ENCODE measurements at places on chromosomes 16 and 17. TPM values are rescaled to one million over a fixed set of nuclear protein-coding genes. Genes with fewer than 3 reads are reported as not detected.

Gene HSD3B7
- 7.5 TPM for total RNA-seq

Gene FLOT2
- 104 TPM for total RNA-seq

DNA sequence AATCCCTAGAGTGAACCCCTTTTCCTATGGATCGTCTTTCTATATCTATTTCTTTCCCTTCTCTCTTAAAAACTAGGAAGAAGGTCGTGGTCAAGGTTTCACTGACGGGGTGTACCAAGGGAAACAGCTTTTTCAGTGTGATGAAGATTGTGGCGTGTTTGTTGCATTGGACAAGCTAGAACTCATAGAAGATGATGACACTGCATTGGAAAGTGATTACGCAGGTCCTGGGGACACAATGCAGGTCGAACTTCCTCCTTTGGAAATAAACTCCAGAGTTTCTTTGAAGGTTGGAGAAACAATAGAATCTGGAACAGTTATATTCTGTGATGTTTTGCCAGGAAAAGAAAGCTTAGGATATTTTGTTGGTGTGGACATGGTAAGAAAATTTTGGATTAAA, 9.6 kb downstream of the CYLD start:
- no peak for DNase-seq

DNA sequence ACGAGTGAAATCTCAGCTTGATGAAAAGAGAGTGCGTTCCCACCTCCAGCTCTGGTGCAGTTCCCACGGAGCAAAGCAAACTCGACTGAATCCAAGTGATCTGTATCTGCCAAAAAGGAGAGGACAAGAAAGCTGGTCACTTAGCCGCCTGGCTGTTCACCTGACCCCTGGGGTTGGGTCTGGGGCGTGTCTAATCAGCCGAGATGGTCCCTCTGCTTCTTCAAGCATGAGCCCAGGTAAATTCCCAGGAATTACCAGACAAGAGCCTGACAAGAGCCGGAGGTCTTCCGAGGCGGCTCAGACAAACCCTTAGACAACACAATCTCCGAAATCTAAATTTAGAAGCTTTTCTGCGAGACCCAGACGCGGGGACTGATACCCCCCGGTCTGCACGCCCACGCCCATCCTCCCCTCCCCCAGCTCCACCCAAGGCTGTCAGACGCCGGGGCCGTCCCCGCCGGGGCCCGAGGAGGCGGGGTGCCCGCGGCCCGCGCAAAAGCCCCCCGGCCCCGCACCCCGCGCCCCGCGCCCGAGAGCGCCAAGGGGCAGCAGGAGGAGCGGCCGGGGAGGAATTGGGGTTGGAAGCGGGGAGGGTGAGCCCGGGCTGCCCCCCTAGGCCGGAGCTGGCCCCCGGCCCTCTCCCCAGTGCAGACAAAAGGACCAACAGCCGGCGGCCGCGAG, 674 bp downstream of the ZNF821 start:
- DNase-seq: peak; percentile 88

DNA sequence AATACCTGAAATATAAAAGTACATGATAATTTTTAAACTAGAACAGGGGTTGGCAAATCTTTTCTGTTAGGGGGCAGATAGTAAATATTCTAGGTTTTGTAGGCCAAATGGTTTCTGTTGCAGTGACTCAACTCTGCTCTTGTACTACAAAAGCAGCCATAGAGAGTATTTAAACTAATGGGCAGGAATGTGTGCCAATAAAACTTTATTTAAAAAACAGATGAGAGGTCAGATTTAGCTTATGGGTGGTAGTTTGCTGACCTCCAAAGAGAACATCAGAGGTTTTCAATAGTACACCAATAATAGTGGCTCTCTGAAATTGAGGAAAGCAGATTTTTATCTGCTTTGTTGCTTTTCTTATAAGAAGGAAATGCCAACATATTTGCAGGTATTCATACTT, 15.2 kb upstream of the FAM20A start:
- DNase-seq: no peak

DNA sequence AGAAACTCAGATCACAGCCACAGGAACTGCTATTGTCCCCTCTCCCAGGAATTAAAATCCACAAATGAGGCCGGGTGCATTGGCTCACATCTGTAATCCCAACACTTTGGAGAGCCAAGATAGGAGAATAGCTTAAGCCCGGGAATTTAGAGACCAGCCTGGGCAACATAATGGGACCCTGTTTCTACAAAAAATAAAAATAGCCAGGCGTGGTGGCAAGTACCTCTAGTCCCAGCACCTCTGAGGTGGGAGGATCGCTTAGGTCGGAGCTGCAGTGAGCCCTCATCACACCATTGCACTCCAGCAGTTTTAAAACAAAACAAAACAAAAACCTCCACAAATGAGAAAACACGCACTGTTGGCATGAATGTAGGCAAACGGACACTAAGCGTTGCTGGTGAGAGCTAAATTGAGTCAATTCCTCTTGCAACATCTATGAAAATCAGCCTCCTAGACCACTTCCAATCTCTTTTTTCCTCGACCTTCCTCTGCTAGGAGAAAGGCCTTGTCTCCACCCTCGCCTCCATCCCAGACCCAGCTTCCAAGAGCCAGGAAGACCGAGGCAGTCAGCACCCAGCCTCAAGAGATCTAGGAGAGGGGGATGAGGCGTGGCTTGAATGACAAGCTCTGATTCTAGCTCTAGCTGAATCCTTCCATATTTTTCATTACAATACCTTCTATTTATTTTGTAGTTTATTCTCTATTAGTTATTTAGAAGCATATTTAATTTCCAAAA, 14.8 kb downstream of the TLE7 start:
- no peak for DNase-seq

GRCh38 chr17:78442648-78443218, 64.3 kb downstream of the PGS1 start:
- DNase-seq: no peak

Gene CLCN7
- total RNA-seq: 177 TPM

Gene OR4D1
- 0.11 TPM for total RNA-seq

- DNase-seq: no peak
Measured at GRCh38 chr17:73184136-73184993, 8.5 kb upstream of the COG1 start.

- DNase-seq: no peak
Measured at GRCh38 chr17:10754109-10754508, 24.3 kb upstream of the TMEM220 start.

Gene KCNG4
- total RNA-seq: not detected

DNA sequence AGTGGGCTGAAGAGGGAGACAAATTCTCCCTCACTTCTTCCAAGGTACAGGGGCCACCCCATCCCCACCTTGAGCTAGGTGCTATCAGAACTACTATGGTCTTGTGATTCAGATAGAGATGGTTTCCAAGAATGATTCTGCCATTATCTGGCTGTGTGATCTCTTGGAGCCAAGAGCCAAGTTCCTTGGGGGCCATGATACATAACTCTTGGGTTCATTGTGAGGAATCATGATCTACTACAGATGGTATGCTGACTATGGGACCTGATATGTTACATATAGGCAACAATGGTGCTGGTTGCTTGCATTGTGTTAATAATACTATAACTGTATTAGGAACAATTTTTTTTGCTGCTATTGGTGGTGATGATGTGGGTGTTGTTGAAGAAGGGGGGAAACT, 45.7 kb downstream of the DYNLRB2 start:
- DNase-seq: no peak

GRCh38 chr17:32941419-32942032, 13.6 kb downstream of the TMEM98 start:
- no peak for DNase-seq

DNA sequence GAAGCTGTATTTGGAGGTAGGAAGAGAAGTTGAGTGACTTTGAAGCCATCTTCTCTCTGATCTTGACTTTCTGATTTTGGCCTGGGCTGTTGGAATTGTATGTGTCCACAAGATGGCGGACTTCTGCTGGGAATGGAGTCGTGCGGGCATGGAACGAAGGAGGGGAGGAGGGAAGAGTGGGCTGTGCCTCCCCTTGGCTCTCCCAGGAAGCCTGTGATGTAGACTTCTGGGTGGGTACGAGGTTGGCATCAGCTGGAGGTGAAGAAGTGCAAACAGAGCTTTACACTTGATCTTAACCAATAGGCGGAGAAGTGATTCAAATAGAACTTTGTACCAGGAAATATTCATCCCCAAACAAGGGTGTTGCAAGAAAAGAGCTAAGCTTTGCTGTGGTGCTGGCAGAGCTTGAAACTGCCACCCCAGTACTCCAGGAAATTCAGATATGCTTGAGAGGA, 7.4 kb upstream of the TMEM220 start:
- no peak for DNase-seq

GRCh38 chr16:73093146-73094144, 45.5 kb upstream of the ZFHX3 start:
- DNase-seq: no peak

DNA sequence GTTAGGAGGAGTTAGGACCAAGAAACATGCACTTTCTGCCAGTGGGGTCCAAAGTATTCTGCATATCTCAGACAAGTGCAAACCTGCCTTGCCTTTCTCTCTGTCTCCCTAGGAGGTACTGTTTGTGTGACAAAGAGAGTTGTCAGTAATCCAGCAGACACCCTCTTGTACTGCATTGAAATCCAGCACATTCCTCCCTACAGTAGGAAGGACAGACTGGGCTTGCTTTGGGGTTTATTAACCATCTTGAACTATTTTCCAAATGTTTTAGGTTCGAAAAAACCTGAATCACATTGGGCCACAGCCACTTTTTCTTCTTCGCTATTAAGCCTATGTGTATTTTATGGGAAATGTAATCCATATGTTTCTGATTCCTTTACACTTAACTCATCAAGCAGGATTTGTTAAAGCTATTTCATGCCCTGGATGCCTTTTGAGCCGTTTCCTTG, 204.2 kb upstream of the KCNJ16 start:
- DNase-seq: no peak

Gene SOST
- not detected for total RNA-seq

- DNase-seq: no peak
Measured at GRCh38 chr16:17313793-17314547, 156.8 kb downstream of the XYLT1 start.

Gene MPV17L
- 1.3 TPM for total RNA-seq

- no peak for DNase-seq
Measured at GRCh38 chr17:69547947-69548346, 133.4 kb downstream of the MAP2K6 start.

DNA sequence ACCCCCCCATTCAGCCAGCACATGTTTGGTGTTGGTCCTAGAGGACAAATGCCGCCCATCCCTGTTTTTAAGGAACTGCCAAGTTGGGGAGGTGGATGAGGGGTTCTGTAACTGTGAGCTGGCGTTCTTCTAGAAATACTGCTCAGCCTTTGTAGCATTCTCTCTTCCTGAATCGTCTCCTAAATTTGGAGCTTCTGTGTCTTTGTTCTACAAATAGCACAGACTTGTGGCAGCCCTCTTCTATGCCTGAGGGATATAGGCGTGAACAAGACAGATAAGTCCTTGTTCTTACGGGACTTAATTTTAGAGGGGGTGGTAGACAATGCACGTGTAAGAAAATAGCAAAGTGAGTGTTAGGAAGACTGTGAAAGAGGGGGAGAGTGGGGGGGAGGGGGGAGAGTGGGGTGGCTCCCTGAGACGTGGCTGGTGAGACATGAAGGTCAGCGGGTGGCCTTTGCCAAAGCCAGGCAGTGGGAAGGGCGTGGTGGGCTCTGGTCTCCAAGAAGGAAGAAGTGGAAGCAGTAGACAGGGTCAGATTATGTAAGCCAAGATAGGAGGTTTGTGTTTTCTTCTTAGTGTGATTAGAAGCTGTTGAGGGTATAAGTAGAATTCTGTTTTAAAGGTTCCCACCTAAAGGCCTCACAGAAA, 9.9 kb downstream of the MFSD11 start:
- no peak for DNase-seq

DNA sequence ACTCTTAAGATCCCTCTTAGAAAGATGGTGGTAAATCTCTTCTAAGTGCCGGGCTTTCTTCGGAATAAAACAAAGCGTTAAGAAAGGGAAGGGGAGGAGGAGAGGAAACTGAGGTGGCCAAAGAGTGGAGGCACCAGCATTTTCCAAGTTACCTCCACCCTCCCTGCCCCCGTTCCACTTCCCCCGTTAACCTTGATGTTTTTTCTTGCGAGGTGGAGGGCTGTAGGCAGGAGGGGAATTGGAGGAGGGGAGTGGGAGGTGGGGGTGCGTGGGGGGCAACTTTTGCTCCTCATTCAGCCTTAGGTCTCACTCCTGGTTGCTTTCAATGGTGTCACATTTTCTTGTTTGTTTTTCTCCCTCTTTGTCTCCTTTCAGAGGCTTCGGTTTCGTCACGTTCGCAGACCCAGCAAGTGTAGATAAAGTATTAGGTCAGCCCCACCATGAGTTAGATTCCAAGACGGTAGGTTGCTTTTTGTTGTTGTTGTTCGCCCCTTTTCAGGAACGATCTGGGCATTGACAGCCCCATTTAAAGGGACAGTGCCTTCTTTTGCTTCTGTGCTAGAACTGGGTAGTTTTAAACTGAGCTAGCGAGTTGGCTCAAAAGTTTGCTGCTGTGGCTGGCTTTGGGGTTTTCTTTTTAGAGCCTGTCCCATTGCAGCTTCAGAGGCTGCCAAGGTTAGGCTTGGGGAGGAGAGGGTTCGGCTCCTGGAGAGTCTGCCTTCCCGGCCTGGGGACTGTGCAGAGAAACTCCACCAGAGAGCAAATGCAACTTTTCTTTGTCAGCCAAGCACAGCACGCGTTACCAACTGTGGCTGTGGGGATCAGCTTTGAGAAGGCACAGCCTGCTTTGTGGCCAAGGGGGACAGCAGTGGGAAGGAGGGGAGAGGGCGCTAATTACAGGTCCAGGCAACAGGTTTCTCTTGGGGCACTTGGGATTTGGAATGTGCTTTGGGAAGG, 1.9 kb downstream of the MSI2 start:
- DNase-seq: peak; percentile 19

- DNase-seq: no peak
Measured at GRCh38 chr17:67253384-67253783, 8.4 kb upstream of the HELZ start.

Gene MAP3K3
- 41.7 TPM for total RNA-seq

DNA sequence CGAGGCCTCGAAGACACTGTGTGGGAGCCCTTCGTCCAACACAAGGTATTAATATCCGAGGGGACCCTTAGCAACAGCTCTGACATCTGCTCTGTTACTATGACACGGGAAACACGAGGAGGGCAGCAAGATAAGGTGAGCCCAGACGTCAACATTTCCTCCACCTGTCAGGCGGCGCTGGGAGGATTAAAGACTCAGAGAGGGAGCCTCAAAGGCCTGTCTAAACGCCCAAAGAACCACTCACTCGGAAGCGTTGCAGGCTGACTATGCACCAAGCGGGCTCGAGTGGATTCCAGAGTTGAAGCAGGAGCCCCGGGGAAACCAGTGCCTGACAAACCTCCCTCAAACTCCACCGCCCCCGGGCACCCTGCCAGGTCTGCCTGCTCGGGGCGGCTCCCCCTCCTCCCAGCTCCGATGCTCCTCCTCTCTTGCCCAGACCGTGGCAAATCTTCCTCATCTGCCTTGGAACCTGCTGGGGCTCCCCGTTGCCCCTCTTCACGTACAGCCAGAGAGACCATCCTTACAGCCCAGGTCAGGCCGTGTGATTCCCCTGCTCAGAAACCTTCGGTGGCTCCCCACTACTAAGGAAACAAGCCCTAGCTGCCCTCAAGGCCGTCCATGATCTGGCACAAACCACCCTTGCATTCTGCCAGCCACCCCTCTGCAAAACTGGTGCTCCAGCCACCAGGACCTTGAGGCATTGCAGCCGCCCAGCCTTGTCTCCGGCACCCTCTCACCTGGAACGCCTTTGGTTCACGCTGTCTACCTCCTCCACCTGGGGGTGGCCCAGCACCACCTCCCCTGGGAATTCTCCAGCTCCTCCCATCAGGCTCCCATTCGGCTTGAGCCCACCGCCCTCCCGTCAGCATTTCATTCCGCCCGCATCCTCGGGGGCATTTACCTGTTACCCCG, 16.2 kb downstream of the RPH3AL start:
- DNase-seq: no peak

Gene YPEL3
- 93.3 TPM for total RNA-seq

Gene TEKT1
- total RNA-seq: not detected

- DNase-seq: no peak
Measured at GRCh38 chr16:78258375-78259065, 159.1 kb downstream of the WWOX start.

Gene DOC2B
- 0.10 TPM for total RNA-seq

All from osteocyte (in vitro differentiated cells).